Lower leg skin (tissue), 4 donors: ENCODE measurements at places on chromosomes 4 and X. TPM values are rescaled to one million over a fixed set of nuclear protein-coding genes. Genes with fewer than 3 reads are reported as not detected.

- no peak for DNase-seq
These were observed 646.9 kb downstream of the STPG2 start for GRCh38 chr4:97496298-97496873.

DNA sequence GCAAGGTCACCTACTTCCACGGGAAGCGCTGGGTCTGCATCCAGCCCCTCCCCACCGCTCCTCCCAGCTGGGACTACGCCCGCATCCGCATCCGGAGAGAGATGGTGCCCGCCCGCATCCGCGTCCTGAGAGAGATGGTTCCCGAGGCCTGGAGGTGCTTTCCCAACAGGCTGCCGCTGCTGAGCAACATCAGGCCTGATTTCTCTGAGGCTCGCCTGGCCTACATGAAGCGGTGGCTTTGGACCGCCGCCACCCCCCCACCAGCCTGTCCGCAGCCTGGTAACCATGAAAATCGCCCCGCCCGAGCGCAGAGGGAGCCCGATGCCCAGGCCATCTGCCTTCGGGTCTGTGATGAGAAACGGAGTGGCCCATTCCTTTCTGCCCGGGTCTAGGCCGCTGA, 18.1 kb downstream of the CLTRN start:
- no peak for DNase-seq

DNA sequence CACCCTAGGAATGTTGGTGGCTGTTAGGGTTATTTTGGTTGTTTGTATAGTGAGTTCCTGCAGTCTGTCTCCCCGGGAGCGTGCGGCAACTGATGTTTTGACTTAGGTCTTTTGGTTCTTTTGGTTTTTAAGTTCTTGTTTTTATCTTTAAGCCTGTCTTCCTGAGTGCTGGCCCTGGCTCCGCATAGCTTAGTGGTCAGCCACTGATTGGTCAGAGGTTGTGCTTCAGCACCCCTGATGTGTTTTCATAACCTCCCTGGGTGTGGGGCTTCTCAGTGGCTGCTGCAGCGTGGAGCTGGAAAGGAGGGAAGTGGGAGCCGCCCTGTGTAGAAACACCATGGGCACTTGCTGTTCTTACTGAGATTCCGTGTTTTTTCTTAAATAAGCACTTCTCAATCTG, 5.1 kb downstream of the PIGG start:
- peak; percentile 67 for DNase-seq

DNA sequence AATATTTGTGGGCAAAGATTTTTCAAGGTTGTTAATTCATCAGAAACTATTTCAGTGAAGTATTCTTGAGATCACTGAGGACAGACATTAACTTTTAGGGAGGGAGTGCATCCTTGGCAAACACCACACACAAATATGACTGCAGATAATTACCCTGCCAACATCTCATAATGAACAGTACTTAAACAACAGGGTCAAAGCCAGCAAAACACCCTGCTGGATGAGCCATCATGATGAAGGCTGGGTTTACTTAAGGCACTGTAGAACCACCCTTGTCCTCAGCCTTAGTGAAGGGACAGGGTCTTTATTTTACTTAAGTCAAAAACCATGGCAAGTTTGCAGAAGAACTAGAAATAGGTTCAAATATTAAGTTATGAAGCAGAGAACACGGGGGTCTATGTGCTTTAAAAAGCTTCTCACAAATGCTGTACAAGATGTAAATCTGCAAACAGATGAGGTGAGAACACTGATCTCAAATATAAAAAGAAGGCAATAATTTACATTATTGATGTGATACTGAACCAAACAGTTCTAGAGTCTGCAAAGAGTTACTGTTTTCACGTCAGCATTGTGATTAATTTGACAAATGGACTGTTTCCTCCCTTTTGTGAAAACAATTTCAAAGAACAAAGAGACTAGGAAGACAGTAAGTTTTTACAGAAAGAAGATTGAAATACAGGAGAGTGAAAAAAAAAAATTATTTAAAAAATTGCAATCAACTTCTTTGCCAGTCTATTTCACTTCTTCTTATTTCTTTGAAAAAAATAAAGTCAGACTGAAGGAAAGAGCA, 28.2 kb downstream of the TAPT1 start:
- DNase-seq, result no peak

GRCh38 chrX:107936434-107936730, 45.8 kb downstream of the TEX13B start:
- DNase-seq, result no peak

DNA sequence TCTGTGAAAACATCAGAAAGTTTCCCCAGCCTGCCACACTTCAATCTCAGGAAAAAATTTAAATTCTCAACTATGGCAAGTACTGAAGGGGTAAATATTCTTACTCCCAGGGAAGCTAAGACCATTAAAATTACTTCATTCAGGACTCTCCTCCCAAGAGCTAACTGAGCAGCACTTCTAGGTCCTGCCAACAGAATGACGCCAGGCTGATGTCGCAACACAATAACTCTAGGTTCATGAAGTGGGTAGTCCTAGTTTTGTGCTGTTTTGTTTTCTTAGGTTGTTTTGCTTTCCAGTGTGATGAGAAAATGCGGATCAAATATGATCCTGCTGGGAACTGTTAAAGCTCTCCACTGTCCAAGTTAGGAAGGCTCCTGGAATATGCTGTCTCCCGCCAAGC, 180.0 kb downstream of the NKX6-1 start:
- DNase-seq, result no peak

- DNase-seq, result no peak
These were observed 49.5 kb upstream of the MAGEA8 start for GRCh38 chrX:149831473-149831872.

- DNase-seq, result no peak
These were observed 355.0 kb downstream of the PPP1R2C start for GRCh38 chrX:42422961-42423360.

DNA sequence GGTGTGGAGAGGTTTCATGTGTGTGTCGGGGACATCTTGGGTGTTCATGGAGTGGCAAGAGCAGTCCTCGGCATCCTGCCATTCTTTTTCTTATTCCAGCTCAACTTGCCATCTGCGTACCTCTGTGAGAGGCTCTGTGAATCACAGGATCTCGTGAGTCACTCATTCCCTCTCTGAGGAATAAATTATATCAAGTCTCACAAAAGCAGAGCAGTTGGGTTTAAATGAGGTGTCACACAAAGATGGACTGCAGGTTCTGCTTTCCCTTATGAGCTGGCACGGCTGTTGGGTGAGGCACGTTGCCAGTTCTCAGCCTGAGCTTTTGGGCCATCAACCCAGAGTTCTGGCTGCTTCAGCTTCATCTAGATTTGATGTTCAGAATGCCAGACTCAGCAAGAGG, 6.8 kb upstream of the OCIAD2 start:
- DNase-seq, result no peak

DNA sequence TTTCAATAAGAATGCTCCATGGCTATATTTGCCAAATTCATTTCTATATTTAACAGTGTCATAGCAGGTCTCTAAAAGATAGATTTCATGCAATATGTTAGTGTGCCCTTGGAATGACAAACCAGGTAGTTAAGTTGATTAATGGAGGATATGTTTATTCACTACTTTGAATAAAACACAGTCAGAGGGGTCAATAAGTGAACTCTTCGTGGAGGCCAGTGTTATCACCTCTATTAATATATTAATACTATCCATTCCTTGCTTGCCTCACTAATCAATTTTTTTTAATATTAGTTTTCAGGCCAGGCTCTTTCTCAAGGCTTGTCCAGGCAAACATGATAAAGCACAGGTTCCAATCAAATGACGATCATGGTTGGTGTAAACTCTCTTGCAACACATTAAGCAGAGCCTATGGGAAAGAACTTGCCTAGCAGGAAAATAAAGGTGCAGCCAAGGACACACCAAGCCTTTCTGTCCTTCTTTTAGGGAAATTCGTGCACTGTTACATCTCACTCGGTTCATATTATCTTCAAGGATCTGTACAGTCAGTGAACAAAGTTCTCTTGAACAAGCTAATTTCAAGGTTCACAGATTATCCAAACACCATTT, 144.7 kb downstream of the DCK start:
- DNase-seq, result no peak

DNA sequence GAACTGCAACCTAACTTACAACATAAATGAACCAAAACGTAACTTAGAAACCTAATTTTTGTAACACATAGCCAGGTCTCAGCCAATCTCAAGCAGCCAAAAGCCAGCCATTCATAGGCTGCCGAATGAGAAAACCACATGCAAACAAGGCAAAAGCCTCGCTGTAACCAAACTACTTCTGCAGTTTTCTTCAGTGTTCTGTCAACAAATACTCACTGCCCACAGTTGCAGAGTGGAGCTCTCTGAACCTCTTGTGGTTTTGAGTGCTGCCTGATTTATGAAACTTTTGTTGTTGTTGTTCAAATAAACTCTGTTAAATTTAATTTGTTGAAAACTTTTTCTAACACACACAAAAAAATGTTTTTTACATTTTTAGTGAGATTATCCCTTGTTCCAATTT, 251.2 kb downstream of the PAPSS1 start:
- DNase-seq, result no peak

DNA sequence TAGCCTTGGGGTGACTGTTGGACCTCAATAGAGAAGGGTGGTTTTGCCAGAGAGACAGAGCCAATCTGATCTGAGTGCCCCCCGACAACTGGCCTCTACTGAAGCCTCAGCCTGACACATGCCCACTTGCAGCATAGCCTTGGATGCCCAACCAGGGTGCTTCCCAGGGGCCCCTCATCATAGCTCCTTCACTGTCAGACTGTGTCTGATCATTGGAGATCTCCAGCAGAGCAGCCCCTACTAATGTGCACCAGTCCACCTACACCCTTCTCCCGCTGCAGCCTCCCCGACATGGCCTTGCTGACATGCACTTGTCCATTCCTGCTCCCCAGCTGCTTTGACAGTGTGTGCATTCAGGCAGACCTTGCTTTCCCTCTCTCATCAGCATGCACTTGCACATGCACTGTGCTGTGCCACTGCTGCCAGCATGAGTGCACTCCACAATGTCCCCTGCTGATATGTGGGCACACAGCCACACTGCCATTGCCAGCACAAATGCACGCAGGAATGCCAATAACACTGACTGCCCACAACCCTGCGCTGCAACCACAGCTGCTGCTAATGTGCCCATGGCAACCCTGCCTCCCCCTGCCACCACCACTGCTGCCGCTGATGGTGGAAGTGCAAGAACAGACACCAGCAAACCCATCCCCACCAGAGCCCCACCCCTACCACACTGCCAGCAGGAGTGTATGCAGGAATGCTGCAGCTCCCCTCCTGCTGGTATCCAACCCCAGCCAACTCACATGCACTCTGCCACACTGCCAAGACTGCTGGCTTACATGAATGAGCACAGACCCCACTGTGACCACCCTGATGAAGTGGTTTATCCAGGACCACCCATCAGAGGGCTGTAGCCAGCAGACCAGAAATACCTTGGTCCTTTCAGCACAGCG, 68.1 kb upstream of the ZMAT1 start:
- DNase-seq, result no peak

DNA sequence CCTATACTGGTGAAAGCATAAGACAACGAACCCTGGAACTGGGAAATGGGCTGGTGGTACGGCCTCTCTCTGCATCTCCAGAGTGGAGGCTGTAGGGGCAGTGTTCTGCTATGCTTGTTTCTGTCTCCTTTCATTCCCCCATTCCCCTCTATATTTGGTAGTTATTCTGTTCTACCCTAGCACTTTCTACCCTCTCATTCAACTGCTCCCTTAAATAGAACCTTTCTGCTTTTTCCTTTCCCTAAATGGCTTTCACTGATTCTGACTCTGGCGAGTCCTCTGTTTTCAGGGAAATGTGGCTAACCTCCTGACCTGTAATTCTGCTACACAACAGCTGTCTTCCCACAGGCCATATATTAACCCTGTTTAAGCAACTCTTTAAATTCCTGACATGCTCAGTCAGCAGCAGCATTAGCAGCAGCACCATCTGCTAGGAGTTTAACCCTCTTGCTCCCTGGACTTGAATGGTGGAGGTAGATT, 94.2 kb downstream of the CXCL13 start:
- DNase-seq, result no peak

GRCh38 chrX:790041-790506, 159.5 kb downstream of the SHOX start:
- DNase-seq, result peak; percentile 58

DNA sequence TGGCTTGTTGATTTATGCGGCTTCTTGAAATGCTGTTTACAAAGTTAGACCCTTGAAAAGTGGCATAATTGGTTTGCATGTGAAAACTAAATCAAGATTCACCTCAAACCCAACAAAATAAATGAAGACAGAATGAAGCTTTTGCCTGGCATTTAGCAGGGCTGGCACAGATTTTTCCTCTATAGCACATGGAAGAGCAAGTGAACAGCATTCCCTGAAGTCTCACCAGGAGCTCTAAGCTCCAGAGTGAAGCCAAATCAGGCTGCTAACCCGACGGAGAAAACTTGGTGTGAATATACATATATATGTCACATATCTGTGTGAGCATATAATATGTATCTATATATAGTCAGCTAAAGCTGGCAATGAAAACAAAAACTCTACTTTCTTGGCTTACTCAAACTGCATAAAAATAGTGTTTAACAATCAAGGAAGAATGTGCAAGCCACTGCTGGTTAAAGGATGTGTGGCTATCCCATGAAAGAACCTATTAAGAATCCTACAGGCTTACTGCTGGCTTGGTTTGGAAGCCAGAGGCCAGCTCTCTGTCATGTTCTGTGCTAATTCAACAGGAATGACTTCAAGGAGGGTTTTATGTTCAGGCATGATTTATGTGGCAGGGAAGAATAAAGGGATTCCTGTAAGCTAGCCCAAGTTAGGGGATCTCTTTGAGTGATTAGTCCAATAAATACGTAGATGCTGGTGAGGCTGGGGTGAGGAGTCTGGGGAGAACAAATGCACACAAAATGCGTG, 69.9 kb downstream of the MFAP3L start:
- no peak for DNase-seq

The CLTRN gene
- total RNA-seq, result 0.49 TPM

The TEX11 gene
- total RNA-seq, result not detected

The YY2 gene
- 0.42 TPM for total RNA-seq

The CHRDL1 gene
- 20.4 TPM for total RNA-seq

The FGF16 gene
- not detected for total RNA-seq

The GAB3 gene
- total RNA-seq, result 1.8 TPM

The SAGE1 gene
- not detected for total RNA-seq

The RBM47 gene
- total RNA-seq, result 38.4 TPM

The TAF9B gene
- 10.1 TPM for total RNA-seq

The ENAM gene
- 0.06 TPM for total RNA-seq

The OCRL gene
- 17.8 TPM for total RNA-seq
